ENCODE measurements at places on chromosomes 1 and 21. TPM values are rescaled to one million over a fixed set of nuclear protein-coding genes. Genes with fewer than 3 reads are reported as not detected.

GRCh38 chr1:235999259-235999925 lies 65.5 kb downstream of the NID1 start:
- DNase-seq, result no peak

- DNase-seq, result no peak
Observed at GRCh38 chr1:177710696-177711620, 258.9 kb downstream of the SEC16B start.

DNA sequence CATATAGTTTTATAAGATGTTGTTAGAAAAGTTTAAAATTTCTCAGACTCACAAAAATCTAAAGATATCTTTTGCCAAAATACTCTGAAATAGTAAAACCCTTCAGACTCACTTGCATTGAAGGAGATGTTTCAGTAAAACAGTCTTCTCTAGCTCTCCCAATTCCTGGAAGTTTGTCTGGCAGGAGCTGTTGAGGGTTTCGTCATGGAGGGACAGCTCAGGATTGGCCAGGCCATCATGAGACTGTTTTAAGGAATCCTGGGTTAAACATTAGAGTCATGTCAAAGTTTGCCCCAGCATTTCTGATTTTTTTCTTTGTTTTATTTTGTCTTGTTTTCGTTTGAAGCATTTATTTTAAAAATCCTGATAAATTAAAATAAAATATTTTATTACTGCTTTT lies 293.8 kb upstream of the PBX1 start:
- DNase-seq, result no peak

DNA sequence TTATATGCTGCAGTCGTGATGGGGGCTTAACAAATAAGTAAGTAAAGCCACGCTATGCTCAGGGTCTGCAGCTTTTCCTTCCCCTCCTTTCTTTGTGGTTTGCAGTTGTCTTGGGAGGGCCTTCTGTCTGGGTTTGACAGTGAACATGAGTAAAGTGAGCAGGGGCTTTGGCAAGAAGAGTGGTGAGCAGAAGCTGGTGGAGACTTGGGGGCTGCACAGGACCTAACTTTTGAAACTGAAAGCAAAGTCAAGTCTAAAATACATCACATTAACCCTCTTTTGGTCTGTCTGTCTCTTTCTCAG lies 368.6 kb upstream of the VAMP3 start:
- no peak for DNase-seq

GRCh38 chr1:109394591-109395281 lies 3.0 kb downstream of the SORT1 start:
- DNase-seq, result no peak

DNA sequence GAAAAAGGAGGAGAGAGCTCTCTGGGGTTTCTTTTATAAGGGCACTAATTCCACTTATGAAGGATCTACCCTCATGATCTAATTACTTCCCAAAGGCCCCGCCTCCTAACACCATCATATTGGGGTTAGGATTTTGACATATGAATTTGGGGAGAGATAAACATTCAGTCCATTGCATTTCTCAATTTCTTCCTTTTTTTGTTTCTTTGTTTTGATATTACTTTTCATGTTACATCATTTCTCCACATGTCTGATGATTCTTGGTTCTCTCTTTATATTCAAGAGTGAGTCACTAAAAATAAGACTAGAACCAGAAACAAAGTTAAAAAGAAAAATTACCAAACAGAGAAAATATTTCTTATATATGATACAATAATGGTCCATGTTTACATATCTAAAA lies 63.2 kb upstream of the DUSP10 start:
- no peak for DNase-seq

GRCh38 chr21:46025113-46025770 lies 43.7 kb downstream of the COL6A1 start:
- no peak for DNase-seq

DNA sequence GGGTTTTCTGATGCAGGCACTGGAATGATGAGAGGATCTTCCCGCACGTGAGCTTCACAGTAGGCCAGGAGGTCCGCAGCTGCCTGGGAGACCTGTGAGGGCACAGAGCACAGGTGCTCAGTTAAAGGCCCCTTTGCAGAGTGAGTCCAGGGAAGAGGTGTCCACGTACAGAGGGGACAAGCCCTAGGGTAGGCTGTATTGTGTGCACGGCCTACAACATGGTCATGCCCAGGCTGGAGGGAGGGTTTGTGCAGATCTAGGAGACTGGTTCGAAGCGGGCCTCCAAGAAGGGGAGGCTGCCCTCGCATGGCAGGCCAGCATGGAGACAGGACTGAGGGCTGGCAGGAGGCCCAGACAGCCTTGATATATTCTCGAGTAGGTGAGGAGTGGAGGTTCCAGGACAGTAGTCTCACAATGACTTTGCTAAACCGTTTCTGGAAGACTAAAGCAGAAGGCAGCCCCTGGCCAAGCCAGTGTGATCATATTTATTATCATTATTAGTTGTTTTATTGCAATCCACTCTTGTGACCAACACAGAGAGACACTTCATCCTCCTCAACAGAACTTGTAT lies 48.0 kb upstream of the B3GALNT2 start:
- no peak for DNase-seq

- DNase-seq, result no peak
Observed at GRCh38 chr1:51071291-51072042, 30.6 kb upstream of the C1orf185 start.

DNA sequence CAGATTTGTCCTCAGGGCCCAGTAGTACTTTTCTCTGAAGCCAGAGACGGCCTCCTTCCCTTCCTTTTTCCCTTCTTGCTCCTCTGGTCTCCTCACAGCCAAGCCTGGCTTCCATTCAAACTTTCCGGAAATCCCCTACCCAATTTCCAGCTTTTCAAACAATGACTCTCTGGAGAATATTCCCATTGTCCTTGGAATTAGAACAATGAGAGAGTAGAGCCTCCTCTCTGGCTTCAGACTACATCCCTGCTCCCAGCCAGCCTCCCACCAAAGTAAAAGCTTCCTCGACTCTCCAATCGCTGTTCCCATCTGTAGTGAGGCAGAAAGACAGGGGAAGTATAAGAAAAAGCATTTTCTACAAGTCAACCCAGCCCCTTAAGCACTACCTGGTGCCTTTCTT lies 77.7 kb upstream of the SOX13 start:
- DNase-seq, result no peak

GRCh38 chr1:112563341-112563740 lies 54.6 kb downstream of the WNT2B start:
- no peak for DNase-seq

DNA sequence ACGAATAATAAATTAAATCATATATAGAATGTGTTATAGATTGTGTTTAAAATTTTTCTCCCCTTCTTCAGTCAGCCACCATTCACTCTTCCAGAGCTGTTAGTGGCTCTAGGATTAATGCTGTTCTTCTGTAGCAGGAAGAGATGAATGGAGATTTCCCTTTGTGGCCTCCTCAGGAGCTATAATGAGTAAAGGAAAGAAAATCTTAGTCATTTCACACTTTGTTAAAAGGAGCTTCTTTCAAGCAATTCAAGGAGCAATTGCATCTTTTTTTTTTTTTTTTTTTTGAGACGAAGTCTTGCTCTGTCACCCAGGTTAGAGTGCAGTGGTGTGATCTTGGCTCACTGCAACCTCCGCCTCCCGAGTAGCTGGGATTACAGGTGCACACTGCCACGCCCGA lies 23.7 kb upstream of the TMCO2 start:
- no peak for DNase-seq

DNA sequence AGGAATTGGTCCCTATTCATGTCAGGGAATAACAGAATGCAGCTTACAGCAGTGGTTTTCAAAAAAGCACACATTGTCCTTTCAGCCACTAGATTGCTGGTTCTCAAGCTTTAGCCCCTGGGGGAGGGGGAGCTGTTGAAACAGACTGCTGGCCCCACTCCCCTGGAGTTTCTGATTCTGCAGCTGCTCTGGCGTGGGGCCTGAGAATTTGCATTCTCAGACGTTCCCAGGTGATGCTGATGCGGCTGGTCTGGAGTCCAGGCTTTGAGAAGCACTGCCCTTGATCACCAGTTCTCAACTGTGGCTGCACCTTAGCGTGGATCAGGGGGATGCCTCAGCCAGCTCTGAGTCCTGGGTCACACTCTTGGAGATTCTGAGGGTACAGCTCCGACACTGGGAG lies 62.7 kb upstream of the LAPTM5 start:
- DNase-seq, result no peak

DNA sequence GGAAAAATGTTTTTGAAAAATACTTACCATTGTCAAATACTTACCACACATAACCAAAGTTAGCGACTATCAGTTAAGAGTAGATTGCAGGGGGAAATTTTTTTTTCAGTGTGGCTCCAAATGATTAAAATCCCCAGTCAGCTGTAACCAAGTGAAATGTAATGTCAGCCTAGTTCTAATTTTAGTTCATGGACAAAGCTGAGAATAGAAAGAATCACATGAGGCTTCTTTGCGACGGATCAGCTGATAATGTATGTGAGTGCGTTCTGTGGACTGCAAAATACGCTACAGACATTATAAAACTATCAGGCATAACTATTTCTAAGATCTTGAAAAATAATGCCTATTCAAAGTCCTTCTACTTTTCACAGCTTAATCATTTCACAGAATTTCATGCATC lies at the start of gene LRRC39:
Gene LRRC39, minus strand, starts transcription at position 166 of the 400 bp plus-strand sequence. CDS start 9,740 bp downstream, outside the sequence.
- DNase-seq, result no peak

GRCh38 chr1:14598498-14599182 lies at the start of gene KAZN:
KAZN (plus strand) TSS chr1:14598685.
- peak; percentile 80 for DNase-seq

GRCh38 chr1:7068552-7068951 lies 283.3 kb downstream of the CAMTA1 start:
- DNase-seq, result no peak

GRCh38 chr1:2209400-2210083 lies 15.0 kb upstream of the FAAP20 start:
- peak; percentile 68 for DNase-seq

GRCh38 chr21:34073749-34074282 lies 438 bp downstream of the MRPS6 start:
- DNase-seq, result peak; percentile 72

- no peak for DNase-seq
Observed at GRCh38 chr1:232333419-232333767, 296.5 kb downstream of the SIPA1L2 start.

GRCh38 chr1:236282425-236282716 lies 613 bp upstream of the ERO1B start:
- no peak for DNase-seq

DNA sequence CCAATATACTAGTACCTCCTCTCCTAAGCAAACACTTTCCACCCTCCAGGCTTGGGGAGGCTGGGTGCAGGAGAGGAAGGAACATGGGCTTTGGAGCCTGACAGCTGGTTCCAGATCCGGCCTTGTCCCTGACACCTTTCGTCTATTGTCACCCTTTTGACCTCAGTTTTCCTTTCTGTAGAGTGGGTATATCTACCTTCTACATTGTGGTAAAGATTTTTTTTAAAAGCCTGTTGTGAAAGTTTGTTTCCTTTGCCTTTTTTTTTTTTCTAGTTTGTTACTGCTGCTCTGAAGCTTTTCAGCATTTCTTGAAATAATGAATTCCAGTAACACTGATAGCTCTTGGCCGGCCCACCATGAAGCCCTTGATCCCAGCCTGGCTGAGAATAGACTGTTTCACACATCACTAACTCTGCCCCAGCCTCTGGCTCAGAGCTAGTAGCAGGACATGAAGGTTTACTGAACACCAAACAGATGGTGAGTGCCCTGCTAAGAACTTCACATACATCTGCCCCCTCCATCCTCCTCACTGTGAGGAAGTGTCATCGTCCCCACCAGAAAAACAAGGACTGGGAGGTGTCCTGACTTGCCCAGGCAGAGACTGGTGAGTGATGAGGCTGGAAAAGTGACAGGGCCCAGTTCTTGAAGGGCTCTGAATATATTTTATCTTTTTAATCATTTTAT lies 33.0 kb upstream of the ID3 start:
- no peak for DNase-seq

DNA sequence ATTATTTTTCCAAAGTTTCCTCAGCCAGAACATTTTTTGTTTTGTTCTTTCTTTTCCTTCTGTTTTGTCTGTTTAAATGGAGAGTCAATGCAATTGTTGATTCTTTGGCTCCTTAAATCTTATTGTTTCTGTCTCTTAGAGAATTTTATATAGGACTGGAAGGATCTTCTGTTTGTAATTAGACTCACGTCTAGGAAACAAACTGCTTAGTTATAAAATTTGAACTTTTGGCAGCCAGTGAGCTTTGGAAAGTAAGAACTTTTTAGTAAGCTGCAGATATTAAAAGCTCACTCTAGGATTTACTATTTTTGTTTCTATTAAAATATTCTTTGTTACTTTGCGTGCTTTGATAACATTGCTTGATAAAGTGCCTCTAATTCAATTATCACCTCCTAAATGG lies 109.8 kb upstream of the HNRNPU start:
- DNase-seq, result no peak

DNA sequence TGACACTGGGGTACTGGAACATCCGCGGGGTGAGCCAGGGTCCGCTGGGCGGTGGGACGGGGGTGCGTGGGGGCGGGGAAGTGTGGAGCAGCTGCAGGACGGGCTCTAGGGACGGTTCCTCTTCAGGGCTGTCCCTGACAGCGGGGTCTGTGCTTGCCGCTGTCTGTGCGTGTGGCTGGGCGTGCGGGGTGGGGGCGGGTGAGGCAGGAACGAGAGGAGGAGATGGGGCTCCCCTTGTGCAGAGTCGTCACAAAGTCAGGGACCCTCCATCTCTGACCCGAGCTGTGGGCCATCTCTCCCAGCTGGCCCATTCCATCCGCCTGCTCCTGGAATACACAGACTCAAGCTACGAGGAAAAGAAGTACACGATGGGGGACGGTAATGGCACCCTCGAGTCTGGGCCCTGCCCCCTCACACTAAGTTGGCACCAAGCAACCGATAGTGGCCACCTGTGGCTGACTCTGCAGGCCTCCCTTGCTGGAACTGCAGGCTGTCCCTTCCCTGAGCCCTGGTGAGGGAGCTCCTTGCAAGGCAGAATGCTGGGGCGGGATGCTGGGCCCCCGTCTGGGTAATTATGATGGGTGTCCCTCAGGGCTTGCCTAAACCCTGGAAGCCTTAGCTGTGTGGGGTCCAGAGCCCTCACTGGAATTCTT lies 392 bp downstream of the GSTM2 start:
- no peak for DNase-seq

- DNase-seq, result no peak
Observed at GRCh38 chr1:234656944-234657654, 47.1 kb upstream of the IRF2BP2 start.

GRCh38 chr1:202708456-202709275 lies 1.6 kb downstream of the SYT2 start:
- no peak for DNase-seq

GRCh38 chr1:202249846-202250245 lies 56.2 kb downstream of the LGR6 start:
- no peak for DNase-seq

GRCh38 chr1:196723325-196724185 lies 51.1 kb upstream of the CFHR3 start:
- DNase-seq, result no peak

Gene PDC
- total RNA-seq, result not detected

Gene SH2D5
- 1.2 TPM for total RNA-seq

Gene ADAMTS4
- total RNA-seq, result 2.5 TPM

Gene FCER1G
- not detected for total RNA-seq

Gene SLC22A15
- total RNA-seq, result 3.4 TPM

Gene WNT2B
- total RNA-seq, result 2.7 TPM

Gene MFAP2
- total RNA-seq, result 112 TPM

Gene DYNLT5
- total RNA-seq, result 4.1 TPM

Gene HES2
- 5.9 TPM for total RNA-seq

Gene ABCD3
- total RNA-seq, result 55.1 TPM

Gene SETD4
- total RNA-seq, result 26.4 TPM

Gene SLAMF6
- not detected for total RNA-seq

Gene DNASE2B
- not detected for total RNA-seq
